Activated CD8-positive, alpha-beta T cell treated with anti-CD3 and anti-CD28 coated beads for 36 hours (primary cell): ENCODE measurements at places on chromosomes 12 and 14. TPM values are rescaled to one million over a fixed set of nuclear protein-coding genes. Genes with fewer than 3 reads are reported as not detected.

Gene GUCY2C
- total RNA-seq = not detected

Gene GNB3
- total RNA-seq = 1.1 TPM

Gene CISTR
- not detected for total RNA-seq

DNA sequence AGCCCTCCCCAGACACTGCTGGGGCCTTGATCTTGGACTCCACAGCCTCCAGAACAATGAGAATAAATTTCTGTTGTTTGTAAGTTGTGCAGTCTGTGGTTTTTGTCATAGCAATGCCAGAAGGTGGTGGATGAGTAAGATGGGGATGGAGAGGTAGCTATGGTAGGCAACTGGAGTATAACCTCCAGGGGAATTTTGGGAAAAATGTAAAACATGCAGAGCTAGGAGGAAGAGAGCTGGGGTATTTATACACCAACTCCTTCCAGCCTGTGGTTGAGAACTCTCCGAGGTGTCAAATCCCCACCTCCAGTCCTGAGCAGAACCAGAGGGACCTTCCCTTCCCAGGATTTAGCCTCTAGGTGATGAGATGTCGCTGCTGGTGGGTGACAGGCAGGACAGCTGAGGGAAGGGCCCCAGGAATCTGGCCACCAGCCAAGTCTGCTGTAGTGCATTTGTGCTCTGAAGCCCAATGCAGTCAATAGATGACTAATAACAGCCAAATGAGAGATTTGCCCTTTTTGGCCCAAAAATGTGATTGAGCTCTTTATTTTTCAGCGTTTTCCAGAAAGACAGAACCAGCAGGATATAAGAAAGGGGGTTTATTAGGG is 19.1 kb upstream of the CEP170B start:
- no peak for DNase-seq

DNA sequence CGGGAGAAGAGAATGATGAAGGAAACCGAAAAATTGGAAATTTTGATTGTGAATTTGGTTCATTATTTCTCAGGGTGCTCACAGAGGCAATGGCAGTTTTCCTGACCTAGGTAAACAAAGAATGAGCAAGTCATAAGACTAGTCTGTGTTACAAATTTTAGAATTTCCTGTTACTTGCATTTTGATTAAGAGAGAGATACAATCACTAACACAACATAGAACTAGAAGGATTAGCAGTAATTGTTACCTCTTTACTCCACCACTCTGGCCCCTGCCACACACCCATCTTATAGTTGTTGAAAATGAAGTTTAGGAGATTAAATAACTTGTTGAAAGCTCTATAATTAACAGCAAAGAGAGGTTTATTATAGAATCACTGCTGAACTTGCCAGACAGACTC is 62.0 kb downstream of the CATSPERB start:
- no peak for DNase-seq

DNA sequence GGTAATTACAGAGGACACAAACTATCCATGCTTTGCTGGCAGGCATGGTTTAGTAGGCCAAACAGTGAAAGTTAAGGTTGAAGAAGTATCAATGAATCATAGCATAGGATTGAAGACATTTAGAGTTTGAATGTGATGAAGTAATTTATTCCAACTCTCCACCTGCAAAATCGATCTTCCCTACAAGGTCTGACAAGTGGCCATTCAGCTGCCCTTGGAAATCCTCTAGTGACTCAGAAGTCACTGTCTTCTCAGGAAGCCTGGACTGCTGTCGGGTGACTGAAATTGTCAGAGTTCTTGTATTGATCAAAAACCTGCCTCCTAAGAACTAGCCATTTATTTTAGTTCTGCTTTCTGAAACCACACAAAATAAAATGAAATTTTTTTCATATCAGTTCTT is 17.7 kb upstream of the STXBP6 start:
- DNase-seq = no peak

- DNase-seq = no peak
Observed at GRCh38 chr14:40221428-40221827, 789.2 kb upstream of the FBXO33 start.

DNA sequence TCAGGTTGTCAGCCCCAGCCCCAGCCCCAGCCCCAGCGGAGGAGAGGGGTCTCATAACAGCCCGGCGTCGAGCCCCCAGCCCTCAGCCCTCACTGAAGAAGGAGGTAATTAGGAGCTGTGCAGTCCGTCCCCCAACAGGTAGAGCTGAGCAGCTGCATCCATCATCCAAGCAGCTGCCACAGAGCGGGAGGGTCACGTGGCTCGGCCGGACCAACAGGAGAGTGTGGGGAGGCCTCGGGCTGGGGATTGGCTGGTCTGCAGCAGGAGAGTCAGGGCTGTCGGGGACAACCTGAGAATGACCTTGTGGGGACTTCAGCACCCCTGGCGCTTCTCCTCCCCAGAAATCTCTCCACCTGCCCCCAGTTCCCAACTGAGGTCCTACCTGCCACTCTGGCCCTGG is 29.6 kb downstream of the SMUG1 start:
- peak; percentile 32 for DNase-seq

- no peak for DNase-seq
Observed at GRCh38 chr14:105940534-105941225, 414.3 kb downstream of the TMEM121 start.

DNA sequence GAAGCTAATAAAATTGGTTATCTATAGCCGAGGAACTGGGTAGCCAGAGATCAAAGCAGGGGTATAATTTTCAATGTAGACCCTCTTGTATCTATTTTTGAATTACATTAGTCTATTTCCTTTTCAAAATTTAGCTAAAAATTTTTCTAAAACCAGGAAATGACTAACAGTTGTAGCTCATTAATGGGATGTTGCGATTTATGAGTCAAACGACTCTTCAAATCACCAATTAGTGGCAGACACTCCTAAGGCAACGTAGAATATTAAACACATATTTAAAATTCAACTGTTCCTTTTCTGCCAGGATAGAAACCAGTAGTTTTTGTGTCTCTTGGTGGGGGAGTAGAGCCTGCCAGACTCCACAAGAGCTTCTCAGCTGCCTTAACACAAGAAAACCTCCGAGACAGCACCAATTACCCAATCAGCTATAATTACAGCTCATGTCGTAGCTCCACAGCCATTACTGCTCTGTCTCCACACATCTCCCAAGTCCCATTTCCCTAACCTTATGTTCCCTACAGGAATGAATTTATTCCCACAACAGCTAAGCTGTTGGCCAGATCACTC is 26.9 kb downstream of the GCN1 start:
- DNase-seq = no peak

GRCh38 chr12:39574378-39574777 is 45.2 kb downstream of the ABCD2 start:
- DNase-seq = no peak

GRCh38 chr12:79643821-79644220 is 46.9 kb downstream of the PAWR start:
- DNase-seq = no peak

DNA sequence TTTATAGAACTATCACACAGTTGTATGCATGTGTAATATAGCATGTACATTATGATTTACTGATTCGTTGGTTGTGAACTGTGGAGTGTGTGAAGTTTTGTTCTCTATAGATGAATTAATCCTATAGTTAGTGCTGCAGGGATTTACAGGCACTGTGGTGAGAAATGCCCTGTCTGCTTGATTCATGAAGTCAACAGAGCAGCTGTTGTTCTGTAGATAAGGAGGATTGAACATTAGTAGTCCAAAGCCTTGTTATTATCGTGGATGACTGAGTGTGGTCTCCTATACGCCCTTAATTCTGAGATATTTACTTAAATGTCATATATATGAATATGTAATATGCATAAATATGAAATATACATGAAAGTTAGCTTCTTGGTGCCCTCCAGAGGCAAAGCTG is 98.3 kb downstream of the DNAH10 start:
- DNase-seq = no peak

DNA sequence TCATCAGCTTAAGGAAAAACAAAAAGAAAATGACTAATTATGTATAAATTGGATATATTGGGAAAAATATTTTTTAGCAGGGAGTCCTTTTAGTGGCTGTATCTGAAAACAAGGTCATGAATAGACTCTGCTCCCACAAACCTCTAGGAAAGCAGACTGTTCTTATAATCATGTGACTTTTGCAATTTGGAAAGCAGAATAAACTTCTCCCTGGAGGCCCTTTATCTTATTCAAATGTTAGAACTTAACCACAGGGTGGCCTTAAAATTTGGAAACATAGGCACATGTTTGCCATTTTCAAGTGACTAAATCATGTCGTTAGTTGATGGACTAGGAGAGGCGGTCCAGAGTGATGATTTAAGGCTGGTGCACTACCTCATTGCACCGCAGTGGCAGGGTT is 196.6 kb upstream of the KRR1 start:
- no peak for DNase-seq

DNA sequence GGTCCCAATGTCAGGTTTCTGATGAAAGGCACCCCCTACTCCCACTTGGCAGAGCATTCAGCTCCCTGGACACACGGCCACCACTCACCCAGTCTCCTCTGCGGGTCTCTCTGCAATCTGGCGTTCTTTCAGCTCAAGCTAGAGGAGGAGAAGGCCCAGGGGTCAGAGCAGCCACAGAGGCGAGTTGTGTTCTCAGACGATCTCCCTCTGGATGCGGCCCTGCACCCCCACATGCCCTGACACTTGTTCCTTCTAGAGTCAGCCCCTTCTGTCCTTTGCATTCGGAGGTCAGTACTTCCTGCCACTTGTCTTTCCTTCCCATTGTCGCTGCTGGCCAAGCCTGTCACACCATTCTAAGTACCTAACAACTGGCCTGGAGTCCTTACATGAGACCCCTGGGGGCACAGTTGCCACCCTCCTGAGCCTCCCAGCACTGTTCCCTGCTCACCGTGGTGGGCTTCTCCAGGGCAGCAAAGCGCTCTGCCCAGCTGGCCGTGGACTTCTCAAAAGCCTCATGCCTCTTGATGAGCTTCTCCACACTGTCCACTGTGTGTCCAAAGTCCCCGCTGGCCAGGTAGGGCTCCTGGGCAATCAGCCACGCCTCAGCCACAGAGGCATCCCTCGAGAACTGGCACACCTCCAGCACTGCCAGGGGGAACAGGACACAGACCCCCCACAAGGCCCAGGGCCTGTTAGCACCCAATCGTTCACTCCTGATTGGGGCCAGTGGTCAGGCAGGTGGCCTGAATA is 63.2 kb downstream of the PLEKHG3 start:
- no peak for DNase-seq

GRCh38 chr12:56898938-56899337 is 35.3 kb downstream of the SDR9C7 start:
- no peak for DNase-seq
